GM20000 (cell line): ENCODE measurements at places on chromosomes 6 and 20.
A peak's percentile ranks its signal among the peaks of the same experiment; 100 is the strongest.

DNA sequence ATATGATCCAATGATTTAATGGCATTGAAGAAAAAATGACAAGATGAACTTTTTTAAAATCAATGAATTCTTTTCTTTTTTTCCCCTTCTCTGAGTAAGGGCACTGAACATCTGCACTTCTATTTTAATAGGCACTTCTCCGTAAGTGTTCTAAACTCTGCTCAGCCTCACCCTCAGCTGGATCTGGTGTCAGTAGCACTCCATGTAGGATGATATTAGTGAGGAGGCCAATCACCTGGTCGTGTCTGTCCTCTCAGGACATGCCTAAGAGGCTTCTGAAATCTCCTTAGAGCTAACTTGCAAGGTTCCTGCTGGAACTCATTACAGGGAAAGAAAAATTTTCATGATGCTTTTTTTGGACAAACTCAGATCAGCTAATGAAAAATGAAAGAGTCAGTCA, 148.6 kb upstream of the MLIP start:
- no peak for DNase-seq

- DNase-seq = no peak
Measured at GRCh38 chr6:157265635-157266034, 57.7 kb downstream of the TMEM242 start.

DNA sequence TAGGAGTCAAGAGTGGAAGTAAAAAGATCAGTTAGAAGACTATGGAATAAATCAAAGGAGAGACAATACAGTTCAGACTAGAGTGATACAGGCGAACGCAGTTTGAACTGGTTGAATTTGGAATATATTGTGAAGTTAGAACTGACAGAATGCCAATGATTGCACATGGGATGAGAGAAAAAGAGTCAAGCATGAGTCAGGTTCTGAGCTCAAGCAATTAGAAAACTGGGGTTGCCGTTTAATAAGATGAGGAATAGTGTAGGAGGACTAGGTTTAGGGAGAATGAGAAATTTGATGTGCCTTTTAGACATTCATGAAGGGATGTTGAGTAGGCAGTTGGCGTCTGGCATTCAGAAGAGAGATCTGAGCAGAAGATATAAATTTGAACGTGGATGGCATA, 8.0 kb downstream of the RNF217 start:
- no peak for DNase-seq

- no peak for DNase-seq
Measured at GRCh38 chr20:26205350-26205749, 508.7 kb upstream of the ZNF337 start.

DNA sequence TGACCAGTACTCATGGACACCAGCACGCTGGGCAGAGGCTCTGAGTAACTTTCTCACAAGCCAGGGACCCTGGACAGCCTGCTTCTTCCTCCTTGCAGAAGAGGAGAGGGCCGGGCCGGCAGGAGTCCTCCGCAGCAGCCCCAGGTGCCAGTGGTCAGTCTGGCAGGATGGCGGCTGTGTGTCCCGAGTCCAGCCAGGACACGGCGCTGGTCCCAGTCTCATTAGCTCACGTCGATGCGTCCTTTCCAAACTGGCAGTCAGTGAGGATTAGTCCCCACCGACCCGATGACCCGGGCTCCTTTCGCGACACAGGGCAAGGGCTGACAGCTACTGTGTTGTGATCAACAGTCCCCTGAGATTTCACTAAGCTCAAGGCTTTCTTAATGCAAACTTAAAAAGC, 267.0 kb downstream of the TAF4 start:
- DNase-seq = no peak

DNA sequence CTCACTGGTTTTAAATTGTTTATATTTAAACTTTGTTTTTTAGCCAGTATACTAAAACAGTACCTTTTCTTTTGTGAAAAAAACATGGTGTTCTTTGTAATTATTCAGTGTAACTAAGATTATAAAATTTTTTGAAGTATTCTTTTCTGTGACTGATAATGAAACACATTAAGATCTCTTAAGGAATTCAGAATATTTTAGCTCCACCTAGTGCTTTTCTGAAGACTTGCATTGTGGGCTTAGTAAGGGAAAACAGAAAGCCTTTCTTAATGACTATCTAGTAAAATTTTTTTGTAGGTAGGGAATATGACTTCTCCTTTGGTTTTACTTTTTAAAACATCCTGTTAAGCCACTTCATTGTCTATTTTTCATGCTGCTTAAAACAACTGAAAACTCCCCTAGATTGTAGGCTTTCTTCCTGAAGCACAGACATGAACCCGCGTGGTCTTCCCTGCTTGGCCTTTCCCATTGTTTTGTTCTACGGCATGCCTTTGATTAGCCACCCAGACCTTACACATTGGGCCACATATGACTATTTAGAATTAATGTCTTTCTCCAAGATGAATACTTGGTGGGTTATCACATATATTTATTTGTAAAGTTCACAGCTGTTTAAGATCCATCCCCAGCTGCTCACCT, 72.1 kb downstream of the AFDN start:
- DNase-seq = peak; percentile 21

GRCh38 chr6:142482249-142482648, 180.4 kb downstream of the ADGRG6 start:
- no peak for DNase-seq

- DNase-seq = no peak
Measured at GRCh38 chr20:47429409-47429808, 72.3 kb upstream of the NCOA3 start.

DNA sequence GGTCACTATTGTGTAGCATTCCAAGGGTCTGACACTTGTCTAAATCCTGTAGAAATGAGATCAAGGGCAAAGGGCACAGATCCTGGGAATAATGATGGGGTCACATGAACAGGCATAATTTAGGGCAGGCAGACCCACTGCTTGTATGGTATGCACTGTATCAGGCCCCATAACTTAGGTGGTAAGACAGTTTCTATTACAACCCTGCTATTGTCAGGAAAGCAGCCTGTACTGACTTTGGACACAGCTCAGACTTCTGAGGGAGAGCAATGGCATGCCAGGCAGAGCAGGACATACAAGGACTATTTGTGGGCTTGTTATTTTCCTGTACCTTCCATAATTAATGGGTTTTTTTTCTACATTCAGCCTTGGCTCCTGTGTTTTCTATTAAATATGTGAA, 286.8 kb downstream of the PKHD1 start:
- no peak for DNase-seq

DNA sequence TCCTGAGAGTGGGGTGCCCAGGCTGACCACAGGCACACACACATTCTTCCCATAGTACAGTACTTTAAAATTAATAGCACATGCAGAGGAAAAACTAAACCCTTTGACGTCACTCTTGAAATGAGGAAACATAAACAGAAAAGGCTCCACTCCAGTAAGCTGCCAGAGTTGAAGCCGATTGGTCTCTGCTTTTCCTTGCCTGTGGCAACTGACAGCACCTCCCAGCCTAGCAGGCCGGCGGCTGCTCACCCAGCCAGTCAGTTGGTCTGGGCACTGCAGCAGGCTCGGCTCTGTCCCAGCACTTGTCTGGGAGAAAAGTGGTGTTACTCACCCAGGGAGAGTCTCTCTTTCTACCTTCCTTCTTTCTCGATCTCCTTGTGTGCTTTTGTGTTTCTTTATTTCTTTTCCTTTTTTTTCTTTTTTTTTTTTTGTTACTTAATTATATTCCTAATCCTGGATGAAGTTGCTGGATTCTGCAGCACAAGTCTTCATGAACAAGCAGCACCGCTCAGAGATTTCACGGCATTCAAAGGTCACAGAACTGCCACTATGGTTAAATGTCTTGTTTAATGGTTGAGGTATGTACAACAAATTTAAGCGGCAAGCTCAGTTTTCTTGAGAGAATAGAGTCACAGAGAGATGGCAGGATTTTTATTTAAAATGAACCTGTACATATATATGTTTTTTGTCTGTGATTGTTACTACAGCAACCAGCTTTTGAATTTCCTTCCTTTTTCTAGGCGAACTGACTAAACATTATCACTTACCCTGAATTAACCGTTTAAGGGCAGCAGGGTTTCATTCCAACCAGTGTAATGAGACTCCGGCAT, at the start of gene PDE7B:
Gene PDE7B, plus strand, starts transcription at position 260 of the 830 bp plus-strand sequence.
- DNase-seq = peak; percentile 63

- no peak for DNase-seq
Measured at GRCh38 chr6:131600716-131601115, 27.3 kb downstream of the MED23 start.

GRCh38 chr6:41901882-41902519, 6.8 kb upstream of the USP49 start:
- peak; percentile 33 for DNase-seq

DNA sequence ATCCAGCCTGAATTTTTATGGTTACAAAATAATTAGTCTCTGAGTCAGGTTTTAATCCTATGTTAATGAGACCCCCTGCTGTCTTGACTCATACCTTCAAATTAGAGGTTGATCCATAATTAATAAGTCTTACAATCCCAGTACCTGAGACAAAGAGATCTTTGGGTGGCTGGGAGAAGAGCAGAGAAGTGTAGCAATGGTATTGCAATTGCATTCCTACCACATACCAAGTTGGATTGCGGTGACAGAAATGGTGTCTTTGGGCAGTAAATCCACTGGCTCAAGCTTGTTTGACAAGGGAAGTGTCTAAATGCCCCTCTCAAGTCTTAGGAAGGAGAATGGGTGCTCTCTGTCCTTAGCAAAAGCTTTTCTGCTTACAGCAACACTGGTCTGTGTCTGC, 150.4 kb downstream of the BTBD3 start:
- DNase-seq = no peak

- DNase-seq = no peak
Measured at GRCh38 chr6:157868835-157869234, 45.8 kb downstream of the SNX9 start.

- no peak for DNase-seq
Measured at GRCh38 chr20:14336686-14337085, 726 bp downstream of the FLRT3 start.

GRCh38 chr6:38514399-38514798, 125.3 kb downstream of the BTBD9 start:
- no peak for DNase-seq

GRCh38 chr6:133532908-133533307, 291.8 kb downstream of the EYA4 start:
- no peak for DNase-seq

- DNase-seq = no peak
Measured at GRCh38 chr6:133101790-133102189, 139.4 kb upstream of the EYA4 start.

GRCh38 chr6:75503291-75503690, 9.7 kb upstream of the FILIP1 start:
- peak; percentile 9 for DNase-seq

GRCh38 chr6:151392427-151392826, 1.1 kb upstream of the ZBTB2 start:
- DNase-seq = no peak

DNA sequence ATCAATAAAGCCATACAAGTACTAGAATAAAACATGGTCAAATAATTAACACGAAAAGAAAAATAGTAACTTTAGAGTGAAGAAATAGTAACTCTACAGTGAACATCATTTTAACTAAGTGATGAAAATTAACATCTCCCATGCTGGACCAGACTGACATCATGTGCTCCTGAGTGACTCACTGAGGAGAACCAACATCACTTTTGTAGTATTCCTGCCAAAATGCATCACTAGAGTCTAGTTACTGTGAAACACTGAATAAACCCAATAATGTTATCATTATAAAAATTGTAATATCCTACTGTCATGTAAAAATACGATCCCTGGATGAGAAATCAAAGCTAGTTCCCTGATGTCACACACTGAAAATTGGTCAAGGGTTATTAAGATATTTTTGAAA, 361.3 kb downstream of the CD109 start:
- no peak for DNase-seq

DNA sequence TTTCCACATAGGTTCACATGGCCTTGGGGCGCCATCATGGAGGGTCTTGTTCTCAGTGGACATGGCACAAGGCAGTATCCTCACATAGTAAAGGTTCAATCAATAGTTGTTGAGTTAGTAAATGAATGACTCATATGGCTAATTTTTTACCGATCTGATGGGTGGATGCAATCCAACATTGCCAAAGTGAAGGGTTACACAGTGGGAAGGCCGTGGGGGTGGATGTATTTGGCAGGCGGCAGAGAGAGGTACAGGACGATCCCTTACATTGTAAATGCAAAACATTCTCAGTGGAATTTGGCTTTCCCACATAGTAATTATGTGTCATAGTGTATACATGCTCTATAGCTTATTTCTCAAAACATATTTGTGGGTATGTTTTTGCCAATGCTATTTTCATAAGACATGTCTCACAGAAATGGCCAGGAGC, 21.0 kb upstream of the PDE7B start:
- no peak for DNase-seq

GRCh38 chr20:34536798-34537394, 20.7 kb downstream of the DYNLRB1 start:
- no peak for DNase-seq

DNA sequence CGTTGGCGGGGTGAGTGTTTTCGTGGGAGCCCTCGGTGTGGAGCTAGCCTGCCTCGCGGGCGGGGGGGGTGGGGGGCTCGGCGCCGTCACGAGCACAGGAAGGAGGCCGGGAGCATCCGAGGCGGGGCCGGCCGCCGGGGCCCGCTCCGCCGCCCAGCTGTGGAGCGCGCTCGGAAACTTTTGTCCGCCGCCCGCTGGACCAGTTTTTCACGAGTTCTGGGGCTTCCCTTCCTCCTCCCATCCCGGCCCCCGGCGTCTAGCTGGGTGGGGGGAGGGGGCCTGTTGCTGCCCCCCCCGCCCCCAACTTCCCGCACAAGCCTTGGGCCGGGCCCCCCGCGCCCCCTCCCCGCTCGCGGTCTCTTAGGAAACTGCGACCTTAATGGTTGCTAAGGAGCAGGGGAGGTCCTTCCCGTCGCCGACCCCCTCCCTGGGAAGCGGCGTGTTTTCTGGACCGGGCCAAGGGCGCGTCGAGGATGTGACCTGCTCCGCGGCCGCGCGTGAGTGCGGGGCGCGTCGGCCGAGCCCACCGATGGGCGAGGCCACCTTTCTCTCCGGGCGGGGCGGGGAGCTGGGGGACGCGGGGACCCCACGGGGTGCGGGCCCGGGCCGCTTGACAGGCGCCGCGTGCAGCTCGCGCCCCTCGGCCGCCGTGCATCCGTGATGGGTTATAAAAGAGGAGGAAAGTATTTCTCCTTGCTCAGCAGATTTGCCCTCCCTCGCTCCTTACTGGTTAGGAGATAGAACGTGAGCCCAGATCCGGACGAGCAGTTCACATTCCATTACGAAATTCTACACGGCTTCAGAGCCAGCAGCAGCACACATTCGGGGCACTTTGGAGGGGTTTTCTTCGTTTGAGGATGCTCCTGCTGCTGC, 1.4 kb downstream of the RREB1 start:
- DNase-seq = peak; percentile 81

DNA sequence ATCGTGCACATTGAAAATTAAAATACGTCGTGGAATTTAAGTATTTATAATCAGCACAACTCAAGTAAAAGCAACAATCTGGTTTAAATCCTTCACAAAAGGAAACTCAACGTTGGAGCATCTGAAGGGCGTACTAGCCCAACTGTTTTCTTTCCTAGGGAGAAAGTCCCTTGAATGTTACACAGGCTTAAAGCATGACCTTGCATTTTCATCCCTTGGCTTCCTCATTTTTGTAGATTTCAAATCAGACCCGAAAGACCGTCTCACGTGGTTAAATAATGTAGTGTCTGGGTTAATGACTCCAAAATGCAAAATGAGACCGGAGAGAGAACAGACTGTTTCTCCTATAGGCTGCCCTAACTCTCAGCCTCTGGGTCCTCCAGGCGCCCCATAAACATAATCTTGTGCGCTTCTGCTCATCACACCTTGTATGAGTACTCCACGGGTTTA, 249.2 kb upstream of the RREB1 start:
- no peak for DNase-seq

GRCh38 chr6:93584300-93584699, 164.9 kb upstream of the EPHA7 start:
- no peak for DNase-seq

- DNase-seq = no peak
Measured at GRCh38 chr20:43263226-43263625, 73.5 kb upstream of the PTPRT start.

GRCh38 chr6:48073976-48074767, 36.8 kb downstream of the PTCHD4 start:
- DNase-seq = no peak
